Keratinocyte (primary cell): ENCODE measurements at places on chromosomes 7 and 10. TPM values are rescaled to one million over a fixed set of nuclear protein-coding genes. Genes with fewer than 3 reads are reported as not detected.

PRF1 gene
- polyA plus RNA-seq: 0.02 to 0.09 TPM in 2 of 3 replicates, not detected in the other

DNA sequence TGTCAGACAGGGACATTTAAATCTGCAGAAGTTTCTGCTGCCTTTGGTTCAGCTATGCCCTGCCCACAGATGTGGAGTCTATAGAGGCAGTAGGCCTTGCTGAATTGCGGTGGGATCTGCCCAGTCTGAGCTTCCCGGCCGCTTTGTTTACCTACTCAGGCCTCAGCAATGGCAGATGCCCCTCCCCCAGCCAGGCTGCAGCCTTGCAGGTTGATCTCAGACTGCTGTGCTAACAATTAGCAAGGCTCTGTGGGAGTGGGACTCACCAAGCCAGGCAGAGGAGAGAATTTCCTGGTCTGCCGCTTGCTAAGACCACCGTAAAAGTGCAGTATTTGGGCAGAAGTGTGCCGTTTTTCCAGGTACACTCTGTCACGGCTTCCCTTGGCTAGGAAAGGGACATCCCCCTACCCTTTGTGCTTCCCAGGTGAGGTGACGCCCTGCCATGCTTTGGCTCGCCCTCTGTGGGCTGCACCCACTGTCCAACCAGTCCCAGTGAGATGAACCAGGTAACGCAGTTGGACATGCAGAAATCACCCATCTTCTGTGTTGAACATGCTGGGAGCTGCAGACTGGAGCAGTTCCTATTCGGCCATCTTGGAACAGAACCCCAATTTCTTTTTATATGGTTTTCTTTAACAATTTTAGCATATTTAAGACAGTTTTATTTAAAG lies 28.4 kb upstream of the VWDE start:
- no peak overlapping the region for H3K27ac ChIP-seq
- no peak for DNase-seq
- no peaks in the 10 kb centered on the region for H3K4me1 ChIP-seq
- no peaks in the 10 kb centered on the region for H3K36me3 ChIP-seq
- H3K4me3 ChIP-seq: no peak overlapping the region
- H3K27me3 ChIP-seq: no peaks in the 10 kb centered on the region

DNA sequence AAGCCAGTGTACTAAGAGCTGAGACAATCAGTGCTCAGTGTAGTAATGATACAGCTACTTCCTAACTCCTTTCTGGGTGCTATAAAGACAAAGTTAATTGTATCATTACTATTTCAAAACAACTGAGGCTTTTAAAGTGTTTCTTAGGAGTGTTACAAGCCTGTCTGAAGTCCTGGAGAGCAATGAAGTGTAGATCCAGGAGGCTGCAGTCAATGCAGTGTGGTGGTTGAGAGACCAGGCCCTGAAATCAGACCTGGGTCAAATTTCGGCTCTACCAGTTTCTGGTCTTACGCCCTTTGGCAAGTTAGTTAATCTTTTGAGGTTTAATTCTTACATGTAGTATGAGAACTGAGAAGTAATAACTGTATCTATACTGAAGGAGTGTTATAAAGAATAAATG lies 387.0 kb downstream of the SDK1 start:
- H3K4me3 ChIP-seq: no peak overlapping the region
- H3K4me1 ChIP-seq: no peaks in the 10 kb centered on the region
- no peaks in the 10 kb centered on the region for H3K36me3 ChIP-seq
- no peak for DNase-seq
- H3K27ac ChIP-seq: no peak overlapping the region

DNA sequence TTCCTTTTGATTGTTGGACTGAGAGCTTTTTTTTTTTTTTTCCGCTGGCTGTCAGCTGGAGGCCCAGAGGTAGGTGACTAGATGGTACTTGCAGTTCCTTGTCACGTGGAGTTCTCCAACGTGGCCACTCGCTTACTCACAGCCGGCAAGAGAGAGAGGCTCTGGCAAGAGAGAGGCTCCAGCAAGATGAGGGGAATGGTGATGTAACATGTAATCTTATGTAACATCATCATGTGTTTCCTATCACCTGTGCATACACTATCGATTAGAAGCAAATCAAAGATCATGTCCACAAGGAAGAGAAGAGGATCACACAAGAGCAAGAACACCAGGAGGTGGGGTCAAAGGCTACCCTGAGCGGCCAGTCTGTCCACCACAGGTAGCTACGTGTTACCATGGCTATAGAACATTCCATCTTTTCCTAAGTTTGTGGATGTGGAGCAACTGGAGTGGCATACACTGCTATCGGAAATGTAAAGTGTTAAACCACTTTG lies 4.0 kb upstream of the BORCS7 start:
- DNase-seq: peak; percentile 66
- no peaks in the 10 kb centered on the region for H3K27me3 ChIP-seq
- H3K4me1 ChIP-seq: peaks cover 7% of the 10 kb centered on the region

DNA sequence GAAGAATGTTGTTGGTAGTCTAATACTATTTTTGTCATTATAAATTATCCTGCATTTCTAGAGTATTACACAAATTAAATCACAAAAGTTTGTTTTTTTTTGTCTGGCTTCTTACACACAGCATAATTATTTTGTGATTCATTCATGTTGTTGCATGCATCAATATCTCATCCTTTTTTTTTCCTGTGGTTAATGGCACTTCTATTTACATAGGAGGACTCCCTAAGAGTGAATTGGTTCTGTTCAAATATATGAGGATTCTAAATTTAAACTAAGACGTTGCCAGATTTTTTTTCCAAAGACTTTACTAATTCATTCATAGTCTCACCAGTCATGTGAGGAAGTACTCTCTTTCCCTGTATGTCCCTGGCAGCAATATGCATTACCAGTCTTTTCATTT lies 303.3 kb downstream of the GPR37 start:
- DNase-seq: peak; percentile 7
- H3K36me3 ChIP-seq: no peaks in the 10 kb centered on the region
- no peaks in the 10 kb centered on the region for H3K4me1 ChIP-seq
- H3K27me3 ChIP-seq: no peaks in the 10 kb centered on the region
- no peak overlapping the region for H3K27ac ChIP-seq
- no peak overlapping the region for H3K4me3 ChIP-seq

DNA sequence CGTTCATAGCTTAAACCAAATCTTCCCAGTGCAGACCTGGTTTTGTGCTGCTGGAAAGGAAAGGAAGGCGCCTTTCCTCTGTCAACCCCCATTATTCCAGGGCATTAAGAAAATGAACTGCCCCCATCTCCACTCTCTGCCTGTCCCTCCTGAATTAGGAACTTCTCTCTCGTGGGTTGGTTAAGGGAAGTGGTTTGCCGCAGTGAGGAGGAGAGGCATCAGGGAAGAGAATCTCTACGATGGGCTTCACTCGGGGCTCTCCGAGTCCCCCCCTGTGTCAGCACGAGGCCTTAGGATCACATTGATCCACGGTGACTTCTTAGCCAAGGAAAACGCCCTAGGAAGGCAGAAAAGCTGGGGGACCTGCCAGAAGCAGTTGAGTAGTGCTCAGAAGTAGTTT lies 53.9 kb upstream of the LYZL2 start:
- no peak overlapping the region for H3K4me3 ChIP-seq
